ENCODE measurements at places on chromosomes 6 and 20.

- no peak for DNase-seq
Observed at GRCh38 chr20:46118481-46119020, 437 bp downstream of the CD40 start.

- DNase-seq: no peak
Observed at GRCh38 chr20:53657279-53657678, 63.6 kb upstream of the ZNF217 start.

DNA sequence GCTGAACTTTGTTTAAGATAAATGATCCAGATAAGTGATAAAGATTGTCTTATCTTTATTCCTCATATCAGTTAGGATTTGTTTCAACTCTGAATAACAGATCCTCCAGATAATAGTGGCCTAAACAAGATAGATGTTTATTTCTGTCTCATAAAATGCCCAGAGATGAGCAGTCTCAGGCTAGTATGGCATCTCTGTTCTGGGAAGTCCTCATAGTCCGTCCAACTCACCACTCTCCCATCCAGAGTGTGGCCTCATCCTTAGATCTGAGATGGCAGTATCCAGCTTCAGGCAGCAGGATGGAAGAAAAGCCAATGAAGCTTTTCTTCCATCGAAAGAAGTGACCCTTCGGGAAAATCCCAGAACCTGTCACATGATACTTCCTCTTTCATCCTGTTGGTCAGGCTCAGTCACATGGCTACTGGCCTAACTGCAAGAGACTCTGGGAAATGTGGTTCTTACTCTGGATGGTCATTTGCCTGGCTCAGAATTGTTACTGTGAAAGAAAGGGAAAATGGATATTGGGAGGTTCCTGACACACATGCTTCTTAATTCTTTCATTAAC, 29.4 kb upstream of the TAGAP start:
- no peak for DNase-seq

GRCh38 chr6:36962874-36963273, 8.3 kb downstream of the PI16 start:
- DNase-seq: no peak

- DNase-seq: no peak
Observed at GRCh38 chr6:31246051-31246521, 25.8 kb downstream of the HLA-C start.

GRCh38 chr20:10427060-10427692, 6.8 kb downstream of the MKKS start:
- DNase-seq: no peak

DNA sequence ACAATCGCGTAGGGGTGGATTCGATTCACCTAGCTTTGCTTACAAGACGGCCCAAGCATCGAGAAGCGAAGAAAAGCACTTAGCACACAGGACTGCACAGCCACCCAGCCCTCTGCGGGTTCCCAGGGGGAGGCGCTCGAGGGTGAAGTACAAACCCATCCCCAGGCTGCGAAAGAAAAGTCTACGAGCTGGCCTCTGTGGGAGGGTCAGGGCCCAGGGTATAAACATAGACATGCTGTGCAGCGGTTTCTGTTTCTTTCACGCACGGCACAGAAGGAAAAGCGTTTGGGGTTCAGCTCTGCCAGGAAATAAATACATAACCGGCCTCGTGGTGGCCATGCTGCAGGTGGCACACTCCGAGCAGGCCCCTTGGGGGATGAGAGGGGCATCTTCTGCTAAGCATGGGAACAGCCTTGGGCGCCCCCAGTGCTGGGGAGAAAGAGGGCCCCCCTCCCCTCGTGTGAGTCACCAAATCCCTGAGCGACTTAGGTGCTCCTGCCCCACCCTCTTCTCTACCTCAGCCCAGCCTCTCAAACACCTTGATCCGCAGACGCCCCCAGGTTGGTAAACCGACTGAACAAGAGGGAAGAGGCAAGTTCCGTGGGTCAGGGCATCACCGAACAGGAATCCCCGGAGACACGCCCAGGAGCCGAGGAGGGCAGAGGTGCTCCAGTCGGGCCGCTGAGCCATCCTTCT, 91.6 kb upstream of the RIPOR2 start:
- no peak for DNase-seq

GRCh38 chr6:11381801-11382513, 149.5 kb upstream of the NEDD9 start:
- DNase-seq: no peak

DNA sequence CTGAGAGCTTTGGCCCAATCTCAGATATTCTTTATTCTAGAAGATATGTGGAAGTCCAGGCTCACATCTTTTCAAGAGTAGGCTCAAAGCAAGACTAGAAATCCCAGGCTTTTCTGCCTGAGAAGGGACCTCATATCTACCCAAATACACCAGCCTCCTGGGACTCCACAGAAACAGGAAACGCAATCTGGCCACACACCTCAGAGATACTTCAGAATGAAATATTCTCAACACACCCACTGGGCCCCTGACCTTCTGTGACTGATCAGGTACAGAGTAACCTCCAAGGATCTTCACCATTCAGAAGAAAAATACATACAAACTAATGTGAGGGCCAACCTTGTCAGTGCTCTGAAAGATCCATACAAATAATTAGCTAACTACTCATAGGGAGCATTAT, 183.2 kb downstream of the HIVEP2 start:
- no peak for DNase-seq

DNA sequence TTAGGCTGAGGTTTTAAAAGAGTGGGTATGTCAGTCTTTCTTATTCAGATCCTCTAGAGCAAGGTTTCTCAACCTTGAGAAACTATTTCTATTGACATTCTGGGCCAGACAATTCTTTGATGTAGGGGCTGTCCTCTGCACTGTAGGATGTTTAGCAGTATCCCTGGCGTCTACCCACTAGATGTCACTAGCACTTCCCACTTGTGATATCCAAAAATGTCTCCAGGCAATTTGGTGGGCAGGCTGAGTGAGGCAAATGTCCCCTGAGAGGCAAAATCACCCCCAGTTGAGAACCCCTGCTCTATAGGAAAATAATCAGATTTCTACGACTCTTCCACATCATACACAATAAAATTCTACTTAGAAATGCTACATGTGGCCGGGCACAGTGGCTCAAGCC, 7.7 kb upstream of the ZKSCAN8 start:
- no peak for DNase-seq

GRCh38 chr6:23537828-23538227, 588.2 kb upstream of the NRSN1 start:
- DNase-seq: no peak

DNA sequence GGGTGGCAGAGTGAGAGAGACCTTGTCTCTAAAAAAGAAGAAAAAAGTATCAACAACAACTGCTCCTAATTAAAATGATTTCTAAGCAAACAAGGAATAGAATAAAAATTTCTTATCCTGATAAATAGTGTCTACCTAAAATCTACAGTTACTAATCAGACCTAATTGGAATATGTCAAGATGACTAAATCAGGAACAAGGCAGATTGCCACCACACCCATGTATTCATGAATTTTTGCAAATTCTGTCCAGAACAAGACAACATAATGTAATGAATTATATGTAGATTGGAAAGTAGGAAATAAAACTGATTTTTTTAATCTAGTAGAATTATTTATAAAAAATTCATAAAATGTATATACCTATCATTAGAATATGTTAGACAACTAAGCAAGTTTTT, 339.8 kb downstream of the NKAIN2 start:
- DNase-seq: no peak

DNA sequence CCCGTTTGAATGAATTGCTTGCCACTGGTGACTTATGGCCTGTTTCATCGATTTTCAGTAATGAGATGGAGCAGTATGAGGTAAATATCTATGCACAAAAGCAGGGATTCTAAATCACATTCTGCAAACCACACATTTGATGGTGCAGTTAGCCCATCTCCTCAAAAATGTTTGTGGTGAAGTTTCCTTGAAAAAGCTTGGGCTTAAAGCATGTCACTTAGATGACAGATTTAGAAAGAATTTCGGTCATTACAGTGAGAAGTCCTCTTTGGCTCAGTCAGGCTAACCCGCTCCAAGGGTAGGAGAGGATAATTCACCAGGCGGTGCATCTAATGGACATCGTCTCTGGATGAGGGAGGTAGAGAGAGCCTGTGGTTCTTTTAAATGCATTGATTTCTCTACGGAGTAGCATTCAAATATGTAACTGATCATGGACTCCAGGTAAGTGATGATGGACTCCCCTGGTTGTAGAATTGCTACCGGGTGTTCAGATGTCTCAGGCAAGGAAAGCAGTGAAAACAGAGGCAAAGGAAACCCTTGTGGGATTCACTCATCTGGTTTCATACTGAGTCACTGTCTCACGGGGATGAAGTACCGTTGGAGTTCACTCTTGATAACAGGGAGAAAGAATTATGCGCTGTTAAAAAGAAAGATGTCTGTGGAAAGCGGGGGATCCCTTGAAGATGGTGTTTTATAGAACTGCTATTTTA, 65.3 kb downstream of the AIG1 start:
- no peak for DNase-seq

DNA sequence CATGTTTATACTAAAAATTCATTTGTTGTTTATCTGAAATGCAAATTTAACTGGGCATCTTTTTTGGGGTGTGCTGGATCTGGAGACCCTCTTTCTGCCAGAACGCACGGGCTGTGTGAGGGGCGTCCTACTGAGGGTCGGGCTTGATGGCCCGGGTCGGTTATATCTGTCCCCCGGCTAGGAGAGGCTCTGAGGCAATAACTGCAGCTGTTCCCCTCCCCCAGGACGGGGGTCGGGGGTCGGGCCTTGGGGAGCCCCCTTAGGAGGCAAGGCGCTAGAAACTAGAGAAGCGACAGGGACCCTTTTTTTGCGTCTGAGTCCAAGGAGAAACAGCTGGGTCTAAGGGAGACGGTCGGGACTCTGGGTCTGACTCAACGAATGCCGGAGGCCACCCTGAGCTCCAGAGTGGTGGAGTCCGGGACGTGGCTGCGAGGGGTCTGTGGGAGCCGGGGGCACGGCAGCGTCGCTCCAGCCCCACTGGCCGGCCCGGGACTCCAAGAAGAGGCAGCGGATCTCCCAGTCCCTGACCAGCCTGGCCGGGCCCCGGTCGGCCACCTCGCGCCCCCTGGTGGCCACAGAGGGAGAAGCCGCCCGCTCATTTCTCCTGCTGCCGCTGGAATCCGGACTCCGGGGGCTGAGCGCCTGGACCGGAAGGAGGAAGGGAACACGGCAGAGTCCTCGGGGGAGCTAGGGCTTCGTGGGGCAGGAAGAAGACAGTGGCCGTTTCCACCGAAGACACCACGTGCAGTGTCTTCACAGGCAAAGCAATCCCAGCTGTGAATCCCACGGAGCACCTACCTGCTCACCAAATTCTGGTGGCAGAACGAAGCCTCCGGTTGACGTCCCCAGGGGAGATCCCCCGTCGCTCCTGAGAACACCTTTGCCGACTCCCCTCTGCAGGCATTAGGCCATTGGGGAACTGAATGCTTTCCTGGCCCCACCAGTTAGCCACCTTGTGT, 24.0 kb upstream of the SCML4 start:
- DNase-seq: peak; percentile 26

DNA sequence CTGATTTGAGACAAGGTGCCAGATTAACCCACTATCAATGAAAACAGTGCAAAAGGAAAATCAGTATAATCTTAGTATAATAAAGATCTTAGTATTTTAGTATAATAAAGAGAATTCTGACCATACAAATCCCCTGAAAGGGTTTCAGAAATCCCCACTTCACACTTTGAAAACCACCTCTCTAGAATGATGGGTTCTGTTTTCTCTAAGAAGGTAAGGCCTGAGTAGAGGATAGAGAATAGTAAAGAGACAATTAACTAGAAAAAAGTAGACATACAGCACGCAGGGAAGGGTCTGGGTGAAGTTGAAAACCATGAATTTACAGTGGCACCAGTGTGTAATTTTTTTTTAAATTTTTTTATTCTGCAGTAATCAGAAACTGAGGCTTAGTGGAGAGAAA, 73.6 kb downstream of the REV3L start:
- DNase-seq: no peak

GRCh38 chr20:12597551-12597950, 411.2 kb upstream of the SPTLC3 start:
- no peak for DNase-seq

DNA sequence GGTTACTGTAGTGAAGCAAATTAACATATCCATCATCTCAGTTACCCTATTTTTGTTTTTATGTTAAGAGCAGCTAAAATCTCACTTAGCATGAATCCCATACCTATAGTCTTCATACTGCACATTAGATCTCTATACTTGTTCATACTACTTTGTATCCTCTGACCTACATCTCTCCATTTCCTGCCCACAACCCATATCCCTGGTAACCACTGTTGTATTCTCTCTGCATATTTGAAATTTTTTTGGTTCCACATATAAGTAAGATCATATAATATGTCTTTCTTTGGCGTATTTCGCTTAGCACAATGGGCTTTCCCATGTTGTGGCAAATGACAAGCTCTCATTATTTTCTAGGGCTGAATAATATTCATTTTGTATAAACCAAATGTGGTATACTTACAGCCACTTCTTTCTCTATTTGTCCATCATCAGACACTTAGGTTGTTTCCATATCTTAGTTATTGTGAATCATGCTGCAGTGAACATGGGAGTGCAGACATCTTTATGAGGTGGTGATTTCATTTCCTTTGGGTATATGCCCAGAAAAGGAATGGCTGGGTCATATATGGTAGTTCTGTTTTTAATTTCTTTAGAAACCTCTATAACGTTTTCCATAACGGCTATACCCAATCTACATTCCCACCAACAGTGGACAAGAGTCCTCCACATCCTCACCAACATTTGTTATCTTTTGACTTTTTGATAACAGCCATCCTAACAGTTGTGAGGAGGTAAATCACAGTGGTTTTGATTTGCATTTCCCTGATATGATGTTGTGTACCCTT, 39.8 kb downstream of the BACH2 start:
- DNase-seq: no peak

DNA sequence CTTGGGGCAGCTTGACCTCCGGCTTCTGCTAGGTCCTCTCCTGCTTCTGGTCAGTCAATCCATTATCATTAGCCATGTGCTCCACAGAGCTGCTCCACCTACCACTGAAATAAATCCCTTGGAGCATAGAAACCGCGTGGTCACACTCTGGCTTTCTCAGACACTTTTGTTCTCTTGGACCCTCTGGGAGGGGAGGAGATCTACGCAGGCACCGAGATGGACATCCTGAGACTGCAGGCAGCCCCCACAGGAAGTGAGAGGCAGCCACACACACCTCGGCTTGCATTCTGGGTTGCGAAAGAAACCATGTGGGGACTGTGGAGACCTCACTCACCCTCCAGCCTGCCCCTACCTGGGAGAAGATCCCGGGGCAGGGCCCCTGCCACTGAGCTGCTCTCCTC, 79.5 kb downstream of the FYN start:
- DNase-seq: no peak

DNA sequence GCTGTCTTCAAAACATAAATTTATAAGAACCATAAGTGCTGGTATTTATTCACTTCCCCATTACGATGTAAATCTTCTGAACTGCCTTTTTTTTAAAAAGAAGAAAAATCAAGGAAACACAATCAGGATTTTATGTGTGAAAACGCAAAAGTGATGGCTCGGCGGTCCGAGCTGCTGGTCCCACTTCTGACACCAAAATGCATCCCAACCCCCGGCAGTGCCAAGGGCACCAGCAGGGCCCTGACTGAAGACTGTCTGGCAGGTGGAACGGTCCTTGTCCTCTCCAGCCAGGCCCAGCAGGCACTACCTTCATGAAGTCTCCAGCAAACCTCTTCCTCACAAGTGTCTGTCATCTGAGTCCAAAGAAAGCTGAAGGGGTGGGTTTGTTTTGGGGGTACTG, 41.2 kb downstream of the TBC1D7 start:
- no peak for DNase-seq

- DNase-seq: no peak
Observed at GRCh38 chr6:44569931-44570385, 182.5 kb downstream of the CDC5L start.

- DNase-seq: no peak
Observed at GRCh38 chr20:48387675-48388074, 440.1 kb downstream of the PREX1 start.

- DNase-seq: no peak
Observed at GRCh38 chr6:122692175-122692598, 82.0 kb downstream of the PKIB start.

Measured in cerebellar nuclear complex (tissue), 1 donor.